ENCODE measurements at places on chromosomes 6 and 20.

DNA sequence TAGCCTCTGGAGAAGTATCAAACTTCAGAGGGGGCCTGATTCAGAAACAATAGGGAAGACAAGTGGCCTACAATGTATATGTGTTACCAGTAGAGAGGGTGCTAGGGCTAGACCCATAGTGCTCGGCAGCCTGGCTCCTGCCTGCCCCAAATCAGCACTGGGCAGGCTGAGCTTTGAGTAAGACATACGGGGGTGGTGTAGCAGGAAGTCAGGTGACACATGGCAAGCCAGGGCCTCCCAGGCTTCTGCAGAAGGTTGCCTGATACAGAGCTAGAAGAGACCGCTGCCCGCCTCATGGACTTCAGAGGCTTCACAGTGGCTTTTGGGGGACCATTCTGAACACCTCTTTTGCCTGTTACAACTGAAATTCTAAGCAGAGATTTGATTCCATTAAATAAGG, 43.4 kb downstream of the RALY start:
- DNase-seq: peak; percentile 45

GRCh38 chr6:119653329-119653728, 303.8 kb upstream of the MAN1A1 start:
- no peak for DNase-seq

GRCh38 chr20:11328839-11329238, 588.9 kb upstream of the BTBD3 start:
- DNase-seq: no peak

DNA sequence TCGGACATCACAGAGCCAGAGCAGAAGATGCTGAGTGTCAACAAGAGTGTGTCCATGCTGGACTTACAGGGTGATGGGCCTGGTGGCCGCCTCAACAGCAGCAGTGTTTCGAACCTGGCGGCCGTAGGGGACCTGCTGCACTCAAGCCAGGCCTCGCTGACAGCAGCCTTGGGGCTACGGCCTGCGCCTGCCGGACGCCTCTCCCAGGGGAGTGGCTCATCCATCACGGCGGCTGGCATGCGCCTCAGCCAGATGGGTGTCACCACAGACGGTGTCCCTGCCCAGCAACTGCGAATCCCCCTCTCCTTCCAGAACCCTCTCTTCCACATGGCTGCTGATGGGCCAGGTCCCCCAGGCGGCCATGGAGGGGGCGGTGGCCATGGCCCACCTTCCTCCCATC, 11.4 kb upstream of the ZBTB9 start:
- no peak for DNase-seq

- no peak for DNase-seq
Observed at GRCh38 chr6:46676604-46677313, 10.9 kb upstream of the TDRD6 start.

GRCh38 chr6:109662192-109662591, 28.8 kb downstream of the AK9 start:
- DNase-seq: no peak

GRCh38 chr20:4406627-4407026, 315.1 kb upstream of the PRND start:
- DNase-seq: no peak

GRCh38 chr20:63955281-63955826, 862 bp downstream of the UCKL1 start:
- DNase-seq: no peak

- no peak for DNase-seq
Observed at GRCh38 chr20:18857640-18858039, 44.1 kb downstream of the SCP2D1 start.

GRCh38 chr6:152636021-152636608, 1.0 kb downstream of the SYNE1 start:
- DNase-seq: no peak

GRCh38 chr6:158876886-158877285, 57.7 kb upstream of the EZR start:
- no peak for DNase-seq

GRCh38 chr6:411402-412145, 20.0 kb downstream of the IRF4 start:
- no peak for DNase-seq

- no peak for DNase-seq
Observed at GRCh38 chr6:107574856-107575255, 84.9 kb downstream of the SOBP start.

- DNase-seq: no peak
Observed at GRCh38 chr6:49909563-49909962, 43.2 kb upstream of the CRISP1 start.

Measured in stimulated activated CD4-positive, alpha-beta T cell treated with anti-CD3 and anti-CD28 coated beads, TNF-alpha, amount 100 ng/mL, for 4 hours (primary cell).